Activated CD8-positive, alpha-beta memory T cell treated with anti-CD3 and anti-CD28 coated beads for 1 hour (primary cell): ENCODE measurements at places on chromosomes 7 and 10.
A peak's percentile ranks its signal among the peaks of the same experiment; 100 is the strongest.

- no peak for DNase-seq
These were observed 72.6 kb downstream of the PARD3 start for GRCh38 chr10:34742456-34742855.

DNA sequence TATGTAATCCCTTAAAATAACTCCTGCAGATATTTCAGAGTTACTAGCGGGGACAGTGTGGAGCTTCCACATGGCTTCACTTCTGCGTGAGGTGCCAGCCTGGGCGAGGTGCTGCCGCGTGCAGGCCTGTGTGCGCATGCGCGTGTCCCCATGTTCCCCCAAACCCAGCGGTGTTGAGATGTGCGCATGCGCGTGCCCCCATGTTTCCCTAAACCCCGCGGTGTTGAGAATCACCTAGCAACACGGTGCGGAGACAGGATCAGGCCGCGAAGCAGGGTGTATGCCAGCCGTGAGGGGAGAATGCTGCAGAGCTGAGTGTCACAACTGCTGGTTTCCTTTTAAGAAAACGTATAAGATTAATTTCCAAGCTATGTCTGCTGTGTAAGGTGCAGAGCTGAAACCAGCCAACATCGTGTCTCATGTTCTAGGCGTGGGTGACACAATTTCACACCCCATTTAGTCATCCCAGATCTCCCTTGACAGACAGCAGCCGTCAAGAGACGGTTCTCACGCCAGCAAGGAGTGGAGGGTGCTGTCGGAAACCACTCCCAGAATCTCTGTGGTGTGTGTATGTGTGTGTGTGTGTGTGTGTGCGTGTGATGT is 71.9 kb upstream of the ADARB2 start:
- no peak for DNase-seq

DNA sequence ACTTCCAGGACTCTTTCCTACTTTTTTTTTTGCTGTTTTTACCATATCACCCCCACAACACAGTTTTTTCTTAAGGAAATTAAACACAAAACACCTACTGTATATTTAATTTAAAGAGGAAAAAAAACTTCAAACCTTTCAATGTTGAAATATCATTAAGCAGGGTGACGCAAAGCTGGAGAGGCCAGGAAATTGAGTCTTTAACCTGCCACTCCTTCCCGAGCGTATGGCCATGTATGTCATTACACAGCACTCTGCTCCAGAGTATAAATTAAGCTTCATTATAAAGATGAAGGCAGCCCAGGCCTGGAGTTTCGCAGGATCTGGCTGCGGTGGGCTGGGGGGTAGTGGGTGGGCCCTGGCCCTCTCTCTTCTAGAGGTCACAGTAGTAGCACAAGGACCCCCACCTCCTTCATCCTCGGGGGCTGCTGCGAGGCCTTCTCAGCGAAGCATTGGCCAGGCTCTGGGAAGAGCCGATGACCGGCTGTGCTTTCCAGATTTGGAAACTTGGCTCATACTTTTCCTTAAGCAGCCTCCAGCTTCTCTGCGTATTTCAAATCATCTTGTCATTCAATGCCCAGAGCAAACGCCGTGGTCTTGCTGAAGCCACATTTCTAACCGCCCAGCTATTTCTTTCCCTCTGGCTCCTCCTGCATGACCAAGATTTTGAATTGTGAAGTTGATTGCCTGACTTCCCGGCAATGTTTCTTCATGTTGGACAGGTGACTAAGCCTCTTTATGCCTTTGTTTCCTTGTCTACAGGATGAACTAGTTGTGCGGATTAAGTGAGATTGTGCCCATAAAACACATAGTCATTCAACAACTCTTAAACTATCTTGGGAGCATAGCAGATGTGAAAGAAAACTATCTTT is 765.1 kb downstream of the SUGCT start:
- no peak for DNase-seq

- DNase-seq = no peak
These were observed 49.5 kb downstream of the VIPR2 start for GRCh38 chr7:159094919-159095915.

GRCh38 chr7:47405286-47405904 is 176.5 kb downstream of the TNS3 start:
- no peak for DNase-seq

GRCh38 chr7:29039821-29040578 is 81.9 kb upstream of the TRIL start:
- no peak for DNase-seq

DNA sequence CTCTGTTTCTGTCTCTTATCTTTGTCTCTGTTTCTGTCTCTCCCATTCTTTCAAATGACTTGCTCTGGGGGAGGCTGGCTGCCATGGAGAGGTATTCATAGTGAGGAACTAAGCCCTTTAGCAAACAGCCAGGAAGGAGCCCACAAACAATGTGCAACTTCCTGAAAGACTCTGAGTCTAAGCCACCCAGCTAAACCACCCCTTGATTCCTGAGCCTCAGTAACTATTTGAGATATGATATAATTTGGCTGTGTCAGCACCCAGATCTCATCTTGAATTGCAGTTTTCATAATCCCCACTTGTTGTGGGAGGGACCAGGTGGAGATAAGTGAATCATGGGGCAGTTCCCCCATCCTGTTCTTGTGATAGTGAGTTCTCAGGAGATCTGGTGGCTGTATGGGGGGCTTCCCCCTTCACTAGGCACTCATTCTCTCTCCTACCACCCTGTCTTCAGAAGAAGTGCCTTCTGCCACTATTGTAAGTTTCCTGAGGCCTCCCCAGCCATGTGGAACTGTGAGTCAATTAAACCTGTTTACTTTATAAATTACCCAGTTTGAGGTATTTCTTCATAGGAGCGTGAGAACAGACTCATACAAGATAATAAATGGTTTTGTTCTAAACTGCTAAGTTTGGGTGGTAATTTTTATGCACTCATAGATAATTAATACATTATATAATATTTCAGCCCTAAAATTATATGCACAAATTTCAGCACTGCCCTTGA is 121.2 kb upstream of the FOXP2 start:
- DNase-seq = no peak

GRCh38 chr7:32890793-32891042 is 842 bp downstream of the KBTBD2 start:
- DNase-seq = no peak

- DNase-seq = no peak
These were observed 763.9 kb downstream of the GRID1 start for GRCh38 chr10:85602713-85603112.

DNA sequence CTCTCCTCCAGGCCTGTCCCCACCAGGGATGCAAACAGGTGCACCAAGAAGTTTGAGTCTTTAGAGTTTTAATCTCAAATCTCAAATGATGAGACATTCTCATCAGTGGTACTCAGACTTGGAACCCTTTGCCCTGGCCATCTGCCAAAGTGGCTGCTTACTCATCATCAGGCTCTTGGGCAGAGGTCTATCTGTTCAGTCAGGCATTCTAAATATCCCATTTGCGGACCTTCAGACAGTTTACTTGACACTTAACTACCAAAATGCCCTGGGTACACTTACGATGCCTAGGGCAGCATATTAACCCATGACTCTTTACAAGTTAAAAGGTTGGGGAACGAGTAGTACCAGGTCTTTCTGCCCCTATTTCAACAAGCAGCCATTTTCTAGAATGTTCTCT is 61.2 kb upstream of the YAE1 start:
- DNase-seq = no peak

- no peak for DNase-seq
These were observed 31.1 kb upstream of the CNPY1 start for GRCh38 chr7:155577509-155577905.

DNA sequence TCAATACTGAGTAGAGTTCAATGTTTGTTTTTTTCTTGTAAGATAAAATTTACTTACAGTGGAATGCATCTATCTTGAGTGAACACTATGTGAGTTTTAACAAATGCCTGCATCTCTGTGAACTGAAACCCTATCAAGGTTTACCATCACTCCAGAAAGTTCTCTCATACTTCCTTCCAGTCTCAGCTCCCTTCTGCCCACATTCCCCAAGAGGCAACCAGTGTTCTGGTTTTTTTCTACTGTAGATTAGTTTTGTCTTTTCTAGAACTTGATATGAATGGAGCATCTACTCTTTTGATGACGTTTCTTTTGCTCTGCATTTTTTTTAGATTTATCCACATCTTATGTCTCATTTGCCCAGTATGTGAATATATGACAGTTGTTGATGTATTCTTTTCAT is 17.1 kb downstream of the WIPI2 start:
- DNase-seq = no peak

- DNase-seq = no peak
These were observed 580 bp downstream of the ZNF775 start for GRCh38 chr7:150379441-150380379.

GRCh38 chr10:11757454-11757820 is 15.3 kb downstream of the ECHDC3 start:
- no peak for DNase-seq

DNA sequence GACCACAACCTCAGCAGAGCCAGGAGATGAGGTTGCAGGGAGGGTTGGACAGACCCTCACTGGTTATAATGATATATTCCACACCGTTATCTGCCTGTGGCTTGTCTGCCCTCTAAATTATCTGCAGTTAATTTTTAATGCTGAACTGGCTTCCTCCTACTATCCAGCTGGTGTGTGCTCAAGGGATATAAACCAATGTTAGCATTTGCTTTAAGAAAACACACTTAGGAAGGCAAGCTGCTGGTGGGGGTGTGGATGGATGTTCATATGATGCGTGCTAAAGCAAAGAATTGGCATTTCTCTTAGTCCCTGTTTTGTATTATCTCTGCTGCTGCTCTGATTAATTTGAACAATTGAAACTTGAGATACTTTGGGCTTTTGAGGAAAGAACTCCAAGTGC is 132.2 kb upstream of the NPVF start:
- DNase-seq = no peak

DNA sequence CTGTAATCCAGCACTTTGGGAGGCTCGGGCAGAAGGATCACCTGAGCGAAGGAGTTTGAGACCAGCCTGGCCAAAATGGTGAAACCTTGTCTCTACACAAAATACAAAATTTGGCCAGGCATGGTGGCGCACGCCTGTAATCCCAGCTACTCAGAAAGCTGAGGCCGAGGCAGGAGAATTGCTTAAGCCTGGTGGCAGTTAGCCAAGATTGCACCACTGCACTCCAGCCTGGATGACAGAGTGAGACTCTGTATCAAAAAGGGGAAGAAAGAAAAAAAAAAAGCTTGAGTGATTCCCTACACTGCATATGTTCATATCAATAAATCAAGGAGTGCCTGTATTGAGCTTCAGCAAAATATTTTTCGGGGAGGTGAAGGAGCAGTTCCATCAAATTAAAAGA is 45.8 kb upstream of the SRRM3 start:
- no peak for DNase-seq

GRCh38 chr7:22252936-22253536 is 103.9 kb downstream of the RAPGEF5 start:
- no peak for DNase-seq

GRCh38 chr10:80201608-80202141 is 3.7 kb downstream of the ANXA11 start:
- no peak for DNase-seq

DNA sequence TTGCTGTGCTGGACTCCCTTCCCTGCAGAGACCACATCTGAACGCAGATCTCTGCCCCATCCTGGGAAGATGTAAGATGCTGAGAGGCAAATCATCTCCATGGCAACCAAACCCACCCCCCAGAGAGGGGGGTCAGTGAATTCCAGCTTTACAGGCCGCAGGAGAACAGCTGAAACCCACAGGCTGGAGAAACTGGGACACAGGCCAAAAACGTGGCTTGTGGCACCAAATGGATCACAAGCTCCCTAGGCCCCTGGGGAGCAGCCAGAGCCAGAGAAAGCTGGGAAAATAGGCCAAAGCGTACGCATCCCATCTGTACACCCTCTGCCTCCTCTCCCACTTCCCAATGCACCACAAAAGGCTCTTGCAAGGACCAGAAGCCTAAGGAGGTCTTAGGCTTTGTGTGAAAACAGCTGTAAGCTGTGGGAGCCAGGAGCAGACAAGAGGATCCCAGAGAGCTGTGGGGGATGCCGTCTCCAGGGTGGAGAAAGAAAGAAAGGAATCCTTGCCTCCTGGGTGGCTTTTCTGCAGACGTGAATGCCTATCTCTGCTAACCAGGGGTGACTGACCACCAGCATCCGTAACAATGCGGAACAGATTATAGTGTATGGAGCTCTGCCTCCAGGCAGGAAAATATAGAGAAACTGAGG is 59.5 kb downstream of the TMEM130 start:
- DNase-seq = no peak

DNA sequence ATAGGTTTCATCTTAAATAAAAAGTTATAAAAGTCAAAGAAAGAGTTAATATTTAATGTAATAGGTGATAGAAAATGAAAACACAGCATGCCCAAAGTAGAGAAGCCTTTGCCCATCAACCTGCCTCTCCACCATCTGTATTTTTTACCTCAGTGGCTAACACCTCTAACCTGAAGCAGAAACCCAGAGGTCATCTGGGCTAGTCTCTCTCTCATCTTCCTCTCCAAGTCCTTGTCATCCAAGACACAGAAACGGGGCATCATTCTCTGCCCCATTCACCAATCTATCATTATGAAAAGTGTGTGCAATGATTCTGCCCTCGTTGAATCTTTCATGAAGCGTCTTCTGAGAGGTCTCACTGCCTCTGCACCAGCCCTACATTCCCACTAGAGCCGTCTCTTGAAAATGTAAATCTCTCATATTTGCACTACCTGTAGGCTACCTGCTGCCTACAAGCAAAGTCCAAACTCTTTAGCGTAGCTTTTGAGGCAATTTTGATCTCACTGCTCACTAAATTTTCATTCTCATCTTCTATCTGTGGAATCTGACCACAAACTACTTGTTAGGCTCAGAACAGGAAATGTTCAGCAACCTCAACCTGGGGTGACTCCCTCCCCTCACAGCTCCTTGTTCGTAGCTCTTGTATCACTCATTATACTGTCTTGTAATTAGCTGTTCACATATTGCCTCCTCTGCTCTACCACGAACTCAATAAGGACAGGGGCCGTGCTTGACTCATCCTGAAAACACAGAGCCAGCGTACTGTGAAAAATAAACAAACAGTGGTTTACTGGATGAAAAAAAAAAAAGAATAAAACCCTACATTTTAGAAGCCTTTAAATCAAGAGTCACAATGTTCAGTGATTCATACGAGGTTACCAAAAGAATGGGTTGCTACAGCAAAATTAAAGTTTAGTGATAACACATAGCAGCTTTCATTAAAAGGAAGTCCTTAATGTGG is 83.1 kb downstream of the CTNNA3 start:
- peak; percentile 11 for DNase-seq

GRCh38 chr7:94258418-94259300 is 136.0 kb upstream of the COL1A2 start:
- DNase-seq = no peak
